ENCODE measurements at places on chromosomes 13 and 19.

- no peak for DNase-seq
These were observed 17.0 kb downstream of the LYL1 start for GRCh38 chr19:13085666-13086065.

DNA sequence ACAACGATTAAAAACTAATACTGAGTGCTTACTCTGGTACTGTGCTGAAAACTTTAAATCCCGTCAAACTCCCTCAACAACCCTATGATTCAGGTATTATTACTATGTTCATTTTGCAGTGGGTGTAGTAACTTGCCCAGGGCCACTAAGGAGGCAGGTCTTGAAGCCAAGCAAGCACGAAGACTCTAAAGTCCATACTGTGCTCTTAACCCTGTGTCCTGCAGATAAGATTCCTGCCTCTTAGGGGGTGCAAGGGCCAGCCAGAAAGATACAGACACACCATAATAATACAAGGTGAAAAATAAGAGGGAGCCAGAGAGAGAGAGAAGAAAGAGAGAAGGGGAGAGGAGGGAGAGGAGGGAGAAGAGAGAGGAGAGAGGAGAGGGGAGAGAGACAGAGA, 95.5 kb downstream of the CDADC1 start:
- DNase-seq: no peak

- DNase-seq: no peak
These were observed 4.3 kb upstream of the ZNF610 start for GRCh38 chr19:52331757-52332156.

DNA sequence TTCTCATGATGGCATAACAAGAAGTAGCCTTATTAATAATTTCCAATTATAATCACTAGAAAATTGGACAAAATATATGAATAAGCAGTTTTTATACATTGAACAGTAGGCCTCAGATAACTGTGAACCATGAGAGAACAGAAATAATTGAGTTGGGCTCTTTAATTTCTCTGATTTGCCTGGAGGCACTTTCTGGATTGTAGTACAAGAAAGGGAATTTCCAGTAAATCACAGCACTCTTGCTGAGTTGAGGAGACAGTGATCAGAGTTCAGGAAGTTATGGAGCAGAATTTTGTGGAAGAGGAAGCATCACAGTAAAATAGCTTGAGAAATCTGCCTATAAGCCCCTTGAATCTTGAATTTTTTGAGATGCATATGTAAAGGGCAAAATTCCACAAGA, 216.2 kb downstream of the MAB21L1 start:
- DNase-seq: no peak

- DNase-seq: no peak
These were observed 231.0 kb upstream of the IRS2 start for GRCh38 chr13:110017379-110017778.

- DNase-seq: peak; percentile 36
These were observed 37.9 kb upstream of the SEMA6B start for GRCh38 chr19:4597278-4597974.

DNA sequence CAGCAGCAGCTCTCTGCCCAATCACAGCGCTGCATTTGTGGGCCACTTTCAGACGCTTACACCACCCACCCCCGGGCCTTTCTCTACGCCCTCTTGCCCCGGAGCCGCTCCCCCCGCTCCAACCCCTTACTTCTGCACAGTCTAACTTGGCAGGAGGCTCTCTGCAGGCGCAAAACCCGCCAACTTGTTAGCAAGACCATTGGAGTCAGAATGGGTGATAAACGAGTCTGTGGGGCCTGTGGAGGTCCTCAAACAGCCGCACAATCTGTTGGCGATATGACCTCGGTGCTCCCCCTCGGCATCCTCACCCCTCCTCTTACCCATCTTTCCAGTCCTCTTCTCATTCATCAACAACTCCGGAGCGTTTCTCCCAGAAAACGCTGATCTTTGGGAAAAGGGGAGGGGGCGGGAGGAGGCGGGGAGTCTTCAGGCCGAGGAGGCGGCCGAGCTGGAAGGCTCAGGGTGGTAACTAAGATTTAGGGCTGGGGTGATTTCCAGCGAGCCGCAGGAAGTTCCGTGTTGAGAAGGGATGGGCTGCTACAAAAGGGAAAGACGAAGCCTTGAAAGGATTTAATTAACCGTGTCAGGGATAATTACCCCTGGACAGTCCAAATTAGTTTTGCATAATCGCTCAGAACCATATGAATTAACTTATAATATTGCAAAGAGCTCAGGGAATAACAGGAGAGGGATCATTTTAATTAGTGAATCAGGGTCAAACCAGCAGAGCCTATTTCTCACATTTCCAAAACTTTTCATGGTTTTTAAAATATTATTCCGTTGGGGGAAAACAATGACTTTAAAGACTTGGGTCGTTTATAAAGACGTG, 4.1 kb downstream of the SOX21 start:
- no peak for DNase-seq

GRCh38 chr13:93222976-93223375, 3.6 kb upstream of the GPC6 start:
- no peak for DNase-seq

- no peak for DNase-seq
These were observed 291.4 kb downstream of the DCLK1 start for GRCh38 chr13:35839806-35840205.

GRCh38 chr19:6963937-6964336, 57.3 kb downstream of the MBD3L2B start:
- DNase-seq: peak; percentile 46

DNA sequence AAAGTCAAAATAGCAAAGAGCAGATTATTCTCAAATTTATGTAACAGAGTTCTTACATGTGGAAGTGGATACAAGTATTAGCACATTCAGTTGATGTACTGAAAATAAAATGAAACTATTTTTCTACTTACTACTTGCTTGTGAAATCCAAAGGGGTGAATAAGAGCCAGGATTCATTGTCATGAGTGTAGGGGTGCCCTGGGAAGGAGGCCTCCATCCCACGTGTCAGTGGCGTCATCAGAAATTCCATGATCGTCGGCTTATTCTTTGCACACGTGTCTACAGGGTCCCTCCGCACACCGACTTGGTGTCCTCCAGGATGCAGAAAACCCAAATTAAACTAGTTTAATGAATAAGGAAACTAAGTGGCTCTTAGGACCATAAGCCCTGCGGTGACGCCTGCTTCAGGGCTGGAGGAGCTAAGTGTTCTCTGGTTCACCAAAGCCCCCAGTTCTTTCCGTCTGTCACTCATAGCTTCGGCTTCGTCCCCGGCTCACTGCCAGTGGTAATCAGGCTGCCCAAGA, 55.5 kb downstream of the IRS2 start:
- DNase-seq: no peak

- DNase-seq: no peak
These were observed 8.9 kb upstream of the GDF15 start for GRCh38 chr19:18377026-18377425.
